Naive B cell (primary cell): ENCODE measurements at places on chromosomes 5 and 9. TPM values are rescaled to one million over a fixed set of nuclear protein-coding genes. Genes with fewer than 3 reads are reported as not detected.

The FAM151B gene
- polyA plus RNA-seq = not detected

The ARID3C gene
- not detected for polyA plus RNA-seq

The GMCL2 gene
- polyA plus RNA-seq = not detected

The SOWAHA gene
- not detected for polyA plus RNA-seq

The TMEFF1 gene
- polyA plus RNA-seq = not detected

The SCGB3A2 gene
- not detected for polyA plus RNA-seq

The LCN9 gene
- polyA plus RNA-seq = not detected

The IQGAP2 gene
- polyA plus RNA-seq = 9.8 TPM

The CD274 gene
- not detected for polyA plus RNA-seq

The CD74 gene
- polyA plus RNA-seq = 22,737 TPM

The AIF1L gene
- polyA plus RNA-seq = not detected

The DAB2IP gene
- polyA plus RNA-seq = not detected

The COL15A1 gene
- not detected for polyA plus RNA-seq

The SPINK6 gene
- polyA plus RNA-seq = not detected

The C9orf57 gene
- polyA plus RNA-seq = not detected

GRCh38 chr5:1155191-1156032 lies 43.5 kb upstream of the SLC12A7 start:
- DNase-seq = no peak

DNA sequence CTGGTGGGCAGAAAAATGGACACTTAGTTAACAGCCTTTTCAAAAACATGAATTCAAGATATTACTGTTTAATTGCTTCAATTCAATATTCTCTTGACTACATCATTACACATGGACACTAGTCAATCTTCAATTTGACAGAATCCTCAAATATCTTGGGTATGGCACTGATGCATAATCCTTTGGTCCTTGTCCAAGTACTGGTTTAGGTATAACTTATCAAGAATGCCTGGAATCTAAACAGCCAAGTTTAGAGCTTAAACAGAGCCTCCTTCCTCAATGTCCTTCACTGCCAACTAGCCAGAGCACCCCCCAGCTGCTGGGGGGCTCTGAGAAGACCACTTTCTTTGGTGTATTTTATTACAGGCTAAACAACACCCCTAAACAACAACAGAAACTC lies 61.6 kb upstream of the ERCC6L2 start:
- DNase-seq = no peak

GRCh38 chr5:137415231-137415681 lies 83.9 kb downstream of the SPOCK1 start:
- no peak for DNase-seq

- DNase-seq = no peak
Measured at GRCh38 chr9:77847626-77848025, 184.0 kb downstream of the GNAQ start.

- no peak for DNase-seq
Measured at GRCh38 chr9:81902626-81903025, 25.6 kb upstream of the SPATA31D4 start.

DNA sequence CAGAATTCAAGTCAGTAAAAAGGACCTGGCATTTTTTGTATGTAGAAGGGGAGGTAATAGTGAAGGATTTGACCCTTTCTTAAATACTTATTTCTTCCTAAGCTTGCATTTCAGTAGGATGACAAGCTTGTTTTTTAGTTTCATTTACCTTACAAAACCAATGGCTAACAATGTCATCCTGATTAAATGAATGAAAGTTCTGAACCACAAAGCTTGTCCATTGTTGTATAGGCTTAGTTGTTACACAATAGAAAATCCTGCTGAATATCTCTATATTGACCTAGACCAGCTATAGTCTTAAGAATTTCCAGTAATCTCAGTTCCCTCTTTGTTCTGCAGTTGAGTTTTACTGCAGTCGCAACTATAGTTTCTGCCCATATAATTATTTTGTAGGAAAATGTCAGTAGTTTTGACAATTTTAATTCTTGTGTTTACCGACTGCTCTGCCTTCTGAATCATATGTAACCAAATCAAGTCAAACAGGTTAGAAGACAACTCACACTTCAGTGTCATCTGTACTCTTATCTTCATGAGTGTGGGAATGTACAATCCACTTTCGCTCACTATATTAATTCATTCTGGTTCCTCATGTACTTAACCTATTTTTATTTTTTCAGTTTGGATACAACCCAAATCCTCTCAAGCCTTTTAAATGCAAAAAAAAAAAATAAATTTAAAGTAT lies 195.7 kb downstream of the CD180 start:
- DNase-seq = no peak

GRCh38 chr9:133342570-133342969 lies 5.4 kb downstream of the MED22 start:
- no peak for DNase-seq

GRCh38 chr9:131446276-131446675 lies 52.4 kb downstream of the PRRC2B start:
- DNase-seq = no peak

DNA sequence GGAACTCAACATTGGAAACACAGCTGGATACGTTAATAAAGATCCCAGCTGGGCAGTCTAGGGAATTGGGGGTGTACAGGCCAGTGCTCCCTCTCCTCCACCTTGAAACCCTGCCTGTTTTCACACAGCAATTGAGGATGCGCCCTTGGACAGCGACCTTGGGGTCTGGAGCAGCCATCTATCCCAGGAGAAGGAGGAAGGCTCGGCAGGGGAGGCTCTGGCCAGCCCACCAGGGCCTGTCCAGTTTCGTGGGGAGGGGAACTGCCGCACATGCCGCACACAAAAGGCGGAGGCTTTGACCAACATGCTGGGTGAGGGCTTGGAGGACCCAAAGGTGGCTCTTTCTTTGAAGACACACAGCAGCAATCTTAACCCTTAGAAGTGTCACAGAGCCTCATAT lies 1.4 kb downstream of the COL23A1 start:
- no peak for DNase-seq

- DNase-seq = no peak
Measured at GRCh38 chr9:69190086-69190862, 16.2 kb downstream of the TJP2 start.

DNA sequence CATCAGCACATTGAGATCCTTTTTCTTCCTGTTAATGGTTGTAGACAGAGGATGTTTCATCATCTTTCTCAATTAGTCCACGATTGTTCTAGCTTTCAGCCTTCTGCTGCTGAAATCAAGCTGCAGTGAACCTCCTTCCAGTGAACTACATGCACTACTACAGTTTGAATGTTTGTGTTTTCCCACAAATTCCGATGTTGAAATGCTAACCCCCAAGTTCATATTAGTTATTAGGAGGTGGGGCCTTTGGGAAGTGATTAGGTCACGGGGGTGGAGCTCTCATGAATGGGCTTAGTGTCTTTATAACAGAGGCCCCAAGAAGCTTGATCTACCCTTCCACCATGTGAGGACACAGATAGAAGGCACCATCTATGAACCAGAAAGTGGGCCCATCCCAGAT lies 32.9 kb downstream of the NSG2 start:
- no peak for DNase-seq

GRCh38 chr5:9240431-9240830 lies 305.4 kb downstream of the SEMA5A start:
- DNase-seq = no peak

DNA sequence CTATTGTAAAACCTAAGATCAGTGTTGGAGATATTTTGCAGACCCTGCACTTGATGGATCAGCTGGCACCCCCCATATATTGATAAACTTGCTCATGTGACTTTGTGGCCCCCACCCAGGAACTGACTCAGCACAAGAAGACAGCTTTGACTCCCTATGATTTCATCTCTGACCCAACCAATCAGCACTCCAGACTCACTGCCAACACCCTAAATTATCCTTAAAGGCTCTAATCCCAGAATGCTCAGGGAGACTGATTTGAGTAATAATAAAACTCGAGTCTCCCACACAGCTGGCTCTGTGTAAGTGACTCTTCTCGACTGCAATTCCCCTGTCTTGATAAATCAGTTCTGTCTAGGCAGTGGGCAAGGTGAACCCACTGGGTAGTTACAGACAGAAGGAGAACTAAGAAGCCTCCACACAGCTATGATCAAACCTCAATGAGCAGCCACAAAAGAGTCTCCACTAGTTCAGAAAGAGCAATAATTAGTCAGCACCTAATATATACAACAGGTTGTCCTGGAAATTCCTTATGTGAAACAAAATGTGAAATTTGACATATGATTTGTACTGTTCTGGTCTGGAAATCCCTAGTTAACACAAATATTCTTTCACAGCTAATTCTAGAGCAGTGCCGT lies 52.2 kb downstream of the ACTL7B start:
- no peak for DNase-seq

GRCh38 chr9:111863636-111864035 lies 33.0 kb upstream of the UGCG start:
- DNase-seq = no peak

GRCh38 chr9:37385286-37385685 lies 37.2 kb upstream of the GRHPR start:
- DNase-seq = no peak

- no peak for DNase-seq
Measured at GRCh38 chr9:38277601-38278200, 114.8 kb upstream of the ALDH1B1 start.

GRCh38 chr9:21154018-21154608 lies 12.3 kb downstream of the IFNA21 start:
- no peak for DNase-seq

DNA sequence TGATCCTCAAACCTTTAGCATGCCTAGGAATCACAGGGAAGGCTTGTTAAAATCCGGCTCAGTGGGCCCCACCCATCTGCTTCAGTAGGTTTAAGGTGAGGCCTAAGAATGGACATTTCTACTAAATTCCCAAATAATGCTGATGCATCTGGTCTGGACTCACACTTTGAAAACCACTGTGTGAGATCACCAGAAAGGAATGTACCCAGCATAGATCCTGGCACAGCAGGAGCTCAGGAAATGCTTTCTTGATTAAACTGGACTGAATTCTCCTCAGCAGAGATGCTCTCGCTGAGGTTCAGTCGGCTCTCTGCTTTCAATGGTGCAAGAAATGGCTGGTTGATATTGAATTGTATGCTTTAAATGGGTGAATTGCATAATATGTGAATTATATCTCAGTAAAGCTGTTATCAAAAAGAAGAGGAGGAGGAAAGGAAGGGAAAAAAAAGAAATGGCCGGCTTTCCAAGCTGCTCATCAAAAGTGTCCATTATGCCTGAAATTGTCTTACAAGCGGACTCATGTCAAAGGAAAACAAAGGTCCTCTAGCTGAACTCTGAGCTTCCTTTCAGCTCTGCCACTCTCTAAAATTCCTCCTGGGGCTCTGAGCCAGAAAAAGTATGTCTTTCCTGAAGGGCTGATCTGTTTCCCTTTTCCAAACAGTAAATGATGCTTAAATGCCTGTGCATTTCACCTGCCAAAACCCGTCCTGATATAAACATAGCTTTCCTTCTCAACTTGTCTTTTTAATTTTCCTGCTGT lies 77.6 kb upstream of the SAP30L start:
- no peak for DNase-seq

DNA sequence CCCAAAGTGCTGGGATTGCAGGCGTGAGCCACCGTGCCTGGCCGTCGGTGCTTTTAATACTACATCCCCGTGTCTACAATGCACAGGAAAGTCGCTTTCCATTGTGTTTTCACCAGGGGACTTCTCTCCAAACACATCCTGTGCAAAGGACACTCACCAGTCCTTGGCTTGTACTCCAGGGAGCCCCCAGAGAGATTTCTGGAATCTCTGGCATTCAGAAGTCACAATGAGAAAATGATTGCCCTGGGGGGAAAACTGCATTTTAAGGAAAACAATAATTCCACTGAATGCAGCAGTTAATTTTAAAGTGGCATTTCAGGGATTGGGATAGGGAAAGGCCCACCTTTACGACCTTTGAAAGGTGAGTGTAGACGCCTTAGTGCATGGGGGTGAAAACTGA lies 112.0 kb downstream of the ADAMTS16 start:
- no peak for DNase-seq

DNA sequence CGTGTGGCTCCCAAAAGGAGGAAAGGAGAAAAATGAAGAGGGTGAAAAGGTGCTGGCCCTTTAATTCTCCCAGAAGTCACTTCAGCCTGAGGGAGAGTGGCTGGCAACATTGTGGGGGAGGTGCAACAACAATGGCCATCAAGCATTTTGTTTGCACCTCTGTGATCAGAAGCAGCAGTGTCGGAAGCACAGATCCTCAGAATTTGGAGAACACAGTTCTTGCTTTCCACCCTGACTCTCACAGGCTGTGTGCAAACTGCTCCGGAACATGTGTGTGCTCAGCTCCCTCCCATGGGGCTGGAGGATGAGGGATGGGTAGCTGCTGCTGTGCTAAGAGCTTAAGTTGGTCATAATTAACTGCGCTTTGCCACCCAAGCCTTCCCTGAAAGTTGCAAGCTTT lies 127.1 kb downstream of the DPYSL3 start:
- no peak for DNase-seq

DNA sequence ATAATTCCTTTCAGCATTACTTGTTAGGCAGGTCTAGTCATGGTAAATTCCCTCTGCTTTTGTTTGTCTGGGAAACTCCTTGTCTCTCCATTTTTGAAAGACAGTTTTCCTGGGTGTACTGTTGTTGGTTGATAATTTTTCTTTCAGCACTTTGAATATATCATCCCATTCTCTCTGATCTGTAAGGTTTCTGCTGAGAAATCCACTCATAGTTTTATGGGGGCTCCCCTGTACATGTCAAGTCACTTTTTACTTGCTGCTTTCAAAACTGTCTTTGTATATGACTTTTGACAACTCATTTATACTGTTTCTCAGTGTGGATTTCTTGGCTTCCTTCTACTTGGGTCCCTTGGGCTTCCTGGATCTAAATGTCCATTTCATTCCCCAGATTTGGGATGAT lies 16.5 kb downstream of the MEIKIN start:
- DNase-seq = no peak

DNA sequence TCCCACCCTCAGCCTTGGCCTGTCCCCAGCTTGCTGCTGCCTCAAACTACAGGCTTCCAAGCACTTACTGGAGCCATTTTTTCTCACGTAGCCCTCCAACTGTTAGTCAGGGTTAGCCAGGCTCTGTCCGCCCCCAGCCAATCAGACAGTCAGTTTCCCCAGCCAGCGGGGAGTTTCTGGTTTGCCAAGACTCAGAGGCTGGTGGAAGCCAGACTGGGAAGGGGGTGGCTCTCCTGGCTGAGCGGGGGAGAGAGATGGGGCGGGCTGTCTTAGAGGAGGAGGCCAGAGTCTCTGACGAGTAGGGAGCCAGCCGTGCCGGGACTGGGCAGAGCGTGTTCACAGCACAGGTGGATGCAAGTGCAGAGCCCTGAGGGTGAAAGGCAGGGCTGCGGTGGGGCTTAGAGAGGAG lies 15.3 kb downstream of the PROP1 start:
- DNase-seq = no peak

- DNase-seq = no peak
Measured at GRCh38 chr5:98468188-98468869, 305.1 kb upstream of the RGMB start.

GRCh38 chr5:36298552-36298951 lies 3.1 kb downstream of the RANBP3L start:
- DNase-seq = no peak

- no peak for DNase-seq
Measured at GRCh38 chr9:132782037-132782436, 96.0 kb downstream of the AK8 start.

DNA sequence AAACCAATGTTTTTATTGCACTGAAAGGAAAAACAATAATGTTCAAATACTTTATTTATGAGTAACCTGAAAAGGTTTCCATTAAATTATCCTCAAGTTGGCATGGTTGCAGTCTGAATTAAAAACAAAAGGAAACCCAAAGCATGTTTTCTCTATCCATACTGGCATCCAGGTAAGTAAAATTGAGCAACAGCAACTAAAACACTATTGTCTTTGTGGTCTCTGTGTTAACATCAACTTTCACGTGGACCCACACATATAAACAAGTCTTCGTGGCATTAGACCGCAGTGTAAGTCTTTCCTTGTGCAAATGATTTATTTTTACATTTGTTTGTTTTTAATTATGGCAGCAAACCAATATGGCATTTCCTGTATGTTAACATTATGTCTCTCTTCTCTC lies 757.6 kb downstream of the SEMA5A start:
- DNase-seq = no peak
